Stimulated activated CD8-positive, alpha-beta memory T cell treated with anti-CD3 and anti-CD28 coated beads, Interleukin-7, amount 100 ng/mL, for 24 hours (primary cell): ENCODE measurements at places on chromosomes 6 and 20.

GRCh38 chr6:124494956-124495664 lies 467.1 kb upstream of the RNF217 start:
- DNase-seq: no peak

GRCh38 chr6:54019860-54020259 lies 91.4 kb upstream of the MLIP start:
- DNase-seq: no peak

DNA sequence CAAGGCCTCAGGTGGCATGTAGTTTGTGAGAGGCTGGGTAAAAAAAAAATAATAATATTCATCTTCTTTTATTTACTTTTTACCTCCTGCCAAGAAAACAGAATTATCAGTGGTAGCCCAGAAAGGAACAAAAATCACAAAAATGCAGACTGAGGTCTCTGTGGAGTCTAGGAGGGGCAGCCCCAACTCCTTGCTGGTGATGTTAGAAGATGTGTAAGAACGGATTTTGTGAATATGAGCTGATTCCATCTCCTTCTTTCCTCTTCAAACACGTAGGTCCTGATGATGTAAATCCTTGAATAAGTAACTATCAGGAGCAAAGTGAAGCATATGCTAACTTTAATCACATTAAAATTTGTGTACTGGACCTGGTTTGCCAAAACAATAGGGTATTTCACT lies 226.8 kb downstream of the EYA4 start:
- DNase-seq: no peak

GRCh38 chr20:50248104-50248641 lies 57.5 kb downstream of the CEBPB start:
- DNase-seq: no peak

DNA sequence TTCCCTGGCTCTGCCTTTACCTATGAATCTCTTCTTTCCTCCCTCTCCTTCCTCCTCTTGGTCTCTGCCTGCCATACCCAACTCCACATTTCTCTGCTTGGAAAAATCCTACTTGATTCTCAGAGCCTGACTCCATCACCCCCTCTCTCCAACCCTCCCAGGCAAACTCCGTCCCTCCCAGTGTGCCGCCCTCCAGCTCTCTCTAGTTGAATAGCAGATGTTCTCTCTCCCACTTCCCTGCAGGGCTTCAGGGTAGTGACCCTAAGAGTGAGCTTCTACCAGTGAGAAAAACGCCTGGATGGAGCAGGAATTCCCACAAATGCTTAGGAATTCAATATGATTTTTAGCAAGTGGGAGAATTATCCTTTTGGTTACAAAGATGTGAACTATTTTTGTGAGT lies 141.6 kb downstream of the MTHFD1L start:
- DNase-seq: no peak

DNA sequence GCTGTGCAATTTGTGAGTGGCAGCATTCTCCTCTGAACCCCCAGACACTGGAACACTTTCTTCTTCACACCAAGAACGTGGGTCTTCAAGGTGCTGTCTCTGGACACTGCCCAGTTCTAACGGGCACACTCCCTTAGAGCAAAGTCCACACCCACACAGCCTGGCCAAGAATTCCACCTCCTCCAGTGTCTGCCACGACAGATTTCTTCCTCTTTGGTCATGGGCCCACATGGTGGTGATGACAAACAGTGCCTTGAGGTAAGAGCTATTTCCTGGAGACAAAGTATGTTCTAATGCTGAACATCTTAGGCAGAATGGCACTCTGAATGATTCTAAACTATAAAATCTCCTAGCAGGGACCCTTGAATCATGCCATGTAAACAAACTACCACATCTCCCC lies 25.5 kb upstream of the SSTR4 start:
- no peak for DNase-seq
